Mesenteric fat pad (tissue), 1 donor: ENCODE measurements at places on chromosomes 1 and 21. TPM values are rescaled to one million over a fixed set of nuclear protein-coding genes. Genes with fewer than 3 reads are reported as not detected.
A peak's percentile ranks its signal among the peaks of the same experiment; 100 is the strongest.

DNA sequence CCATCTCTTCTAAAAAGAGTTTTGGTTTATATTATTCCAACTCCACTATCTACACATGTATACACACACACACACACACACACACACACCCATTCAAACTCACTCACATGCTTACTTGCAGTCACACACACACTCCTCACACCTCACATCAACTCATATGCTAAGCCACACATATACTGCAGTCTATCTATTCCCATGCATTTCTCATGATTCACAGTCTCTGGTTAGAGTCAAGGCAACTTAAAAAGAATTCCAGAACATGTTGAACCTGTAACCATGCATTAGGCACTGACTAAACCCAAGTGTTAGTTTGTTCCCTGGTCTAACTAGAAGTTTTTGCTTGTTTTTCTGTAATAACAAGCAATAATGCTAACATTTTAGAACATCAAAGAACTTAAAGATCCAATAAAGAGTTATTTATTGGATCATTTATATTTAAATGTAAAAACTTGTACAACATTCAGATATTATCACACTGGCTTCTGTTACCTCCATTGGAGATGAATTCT lies 931.1 kb downstream of the PLA2G4A start:
- DNase-seq, result no peak

DNA sequence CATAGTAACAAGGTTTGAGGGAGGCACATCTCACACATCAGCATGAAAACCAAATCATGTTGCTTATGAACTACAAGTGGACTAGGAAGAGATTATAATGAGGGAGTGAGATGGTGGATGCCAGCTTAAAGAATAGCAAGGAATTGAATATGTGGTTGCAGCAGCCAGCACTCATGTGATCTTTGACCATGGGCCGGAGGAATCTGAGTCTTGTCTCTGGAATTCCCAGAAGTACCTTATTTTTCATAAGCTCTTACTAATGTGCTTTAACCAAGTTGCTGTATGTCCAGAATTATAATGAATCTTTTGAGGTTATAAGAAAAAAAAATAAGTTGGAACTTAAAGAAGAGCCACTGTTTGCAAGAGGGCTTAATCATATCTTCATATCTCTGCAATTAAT lies 97.0 kb downstream of the DISP1 start:
- no peak for DNase-seq

- DNase-seq, result no peak
Observed at GRCh38 chr1:220922951-220923350, 43.7 kb downstream of the HLX start.

GRCh38 chr1:162387226-162388082 lies 5.9 kb downstream of the C1orf226 start:
- DNase-seq, result peak; percentile 53

The MROH9 gene
- total RNA-seq, result not detected

The AXDND1 gene
- not detected for total RNA-seq

The HPDL gene
- 1.00 TPM for total RNA-seq

The FAM163A gene
- total RNA-seq, result not detected
